Osteoblast (primary cell): ENCODE measurements at places on chromosomes 3 and 15.

DNA sequence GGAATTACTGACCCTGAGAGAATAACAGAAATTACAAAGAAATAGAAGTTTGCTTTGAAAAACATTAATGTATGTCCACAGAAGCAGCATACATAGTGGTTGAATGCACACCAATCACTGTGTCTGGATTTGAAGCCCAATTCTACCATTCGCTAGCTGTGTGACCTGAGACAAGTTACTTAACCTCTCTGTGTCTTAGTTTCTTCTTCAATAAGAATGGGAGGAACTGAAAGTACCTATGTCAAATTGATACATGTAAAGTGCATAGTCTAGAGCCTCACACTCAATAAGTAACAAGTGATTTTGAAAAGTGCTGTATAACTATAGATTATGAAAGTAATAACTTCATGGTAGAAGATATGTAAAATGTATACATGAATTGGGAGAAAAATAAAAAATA is 457.8 kb downstream of the FOXP1 start:
- H3K4me3 ChIP-seq: no peak overlapping the region
- H3K36me3 ChIP-seq: peaks cover 8% of the 10 kb centered on the region
- peaks cover 33% of the 10 kb centered on the region for H3K4me1 ChIP-seq
- no peak overlapping the region for H3K27ac ChIP-seq
- H3K27me3 ChIP-seq: no peaks in the 10 kb centered on the region

DNA sequence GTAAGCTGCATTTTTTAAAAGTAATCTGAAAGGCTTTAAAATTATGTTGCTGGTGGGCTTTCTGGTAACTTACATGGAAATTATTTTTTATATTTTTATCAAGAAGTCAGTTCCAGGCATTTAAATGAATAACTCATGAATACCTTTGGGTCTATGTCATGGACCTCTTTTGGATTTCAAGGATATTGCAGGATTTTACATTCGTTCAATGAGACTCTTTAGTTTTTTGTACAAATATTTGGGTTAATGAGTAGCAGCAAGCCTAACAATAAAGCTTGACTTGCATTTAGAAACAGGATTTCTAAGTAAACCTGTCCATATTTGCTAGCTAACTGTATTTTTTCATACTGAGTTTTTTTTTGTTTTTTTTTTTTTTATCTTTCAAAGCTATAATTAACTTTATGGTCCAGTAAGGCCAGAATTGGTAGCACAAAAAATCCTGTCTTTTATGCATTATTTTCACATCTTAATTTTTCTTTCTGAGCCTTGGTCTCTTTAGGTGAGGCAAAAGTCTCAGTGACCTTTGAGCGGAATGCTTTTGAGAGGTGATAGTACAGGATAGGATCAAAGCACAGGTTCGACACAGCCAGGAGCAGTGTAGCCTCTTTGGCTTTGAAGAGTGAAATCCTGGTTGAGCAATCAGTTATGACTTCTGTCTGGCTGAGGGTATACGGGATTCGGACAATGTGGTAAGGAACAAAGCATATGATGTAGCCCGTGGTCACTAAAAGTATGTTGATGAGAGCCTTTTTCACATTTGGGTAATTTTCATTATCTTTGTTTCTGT is 4.8 kb downstream of the GPR171 start:
- H3K36me3 ChIP-seq: no peaks in the 10 kb centered on the region
- no peak overlapping the region for H3K4me3 ChIP-seq
- H3K27me3 ChIP-seq: no peaks in the 10 kb centered on the region
- peaks cover 5% of the 10 kb centered on the region for H3K4me1 ChIP-seq
- no peak overlapping the region for H3K27ac ChIP-seq

DNA sequence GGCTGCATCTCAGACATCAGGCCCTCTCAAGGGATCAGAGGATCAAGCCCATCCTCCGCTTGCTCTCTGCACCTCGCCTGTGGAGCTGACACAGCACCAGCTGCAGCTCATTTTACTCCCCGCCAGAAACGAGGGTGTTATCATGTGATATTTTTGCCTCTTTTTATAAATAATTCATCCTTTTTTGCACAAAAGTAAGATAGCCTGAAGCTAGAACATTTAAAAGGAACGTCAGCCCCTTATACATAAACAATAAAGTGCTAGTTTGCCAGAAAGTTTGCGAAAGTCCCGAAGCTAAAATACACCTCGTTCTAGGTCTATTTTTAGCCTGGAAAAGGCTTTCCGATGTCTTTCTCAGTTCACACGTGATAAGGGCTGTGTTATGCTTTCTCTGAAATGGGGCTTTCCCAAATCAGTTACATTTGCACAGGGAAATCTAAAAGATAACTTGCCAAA is 9.6 kb upstream of the FAM174B start:
- H3K36me3 ChIP-seq: no peaks in the 10 kb centered on the region
- no peaks in the 10 kb centered on the region for H3K27me3 ChIP-seq
- no peak for DNase-seq
- H3K4me3 ChIP-seq: no peak overlapping the region
- H3K27ac ChIP-seq: no peak overlapping the region
- no peaks in the 10 kb centered on the region for H3K4me1 ChIP-seq

GRCh38 chr3:151439652-151440125 is 21.2 kb downstream of the IGSF10 start:
- H3K27ac ChIP-seq: no peak overlapping the region
- peaks cover 9% of the 10 kb centered on the region for H3K4me1 ChIP-seq
- no peak overlapping the region for H3K4me3 ChIP-seq
- H3K27me3 ChIP-seq: no peaks in the 10 kb centered on the region
- peak; percentile 49 for DNase-seq

- H3K27me3 ChIP-seq: no peaks in the 10 kb centered on the region
- no peak overlapping the region for H3K4me3 ChIP-seq
- H3K4me1 ChIP-seq: peaks cover 13% of the 10 kb centered on the region
- H3K27ac ChIP-seq: peak overlapping the region; percentile 40
- no peak for DNase-seq
- H3K36me3 ChIP-seq: no peaks in the 10 kb centered on the region
Measured at GRCh38 chr3:113832477-113833164, 6.0 kb upstream of the GRAMD1C start.

GRCh38 chr15:23079766-23080165 is 40.4 kb upstream of the TUBGCP5 start:
- no peaks in the 10 kb centered on the region for H3K27me3 ChIP-seq
- H3K27ac ChIP-seq: no peak overlapping the region
- H3K4me3 ChIP-seq: no peak overlapping the region
- no peaks in the 10 kb centered on the region for H3K36me3 ChIP-seq

DNA sequence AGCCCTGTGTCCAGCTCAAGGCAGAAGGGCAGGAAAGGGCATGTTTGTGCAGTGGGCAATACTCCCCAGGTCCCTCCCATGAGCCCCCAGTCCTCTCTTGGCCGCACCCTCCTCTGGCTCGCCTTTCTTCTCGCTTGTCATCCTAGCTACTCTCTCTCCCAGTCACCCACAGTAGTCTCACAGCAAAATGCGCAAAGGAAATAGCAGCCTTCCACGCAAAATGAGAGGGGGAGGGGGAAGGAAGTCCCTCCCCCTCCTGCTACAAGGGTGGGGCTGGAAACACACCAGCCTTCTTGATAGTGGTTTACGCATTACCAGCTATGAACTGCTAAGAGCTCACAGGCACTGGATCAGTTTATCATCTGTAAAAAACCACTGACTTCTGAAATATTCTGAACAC is 83.8 kb downstream of the GADL1 start:
- H3K4me1 ChIP-seq: peaks cover 4% of the 10 kb centered on the region
- no peak overlapping the region for H3K27ac ChIP-seq
- H3K4me3 ChIP-seq: no peak overlapping the region
- no peak for DNase-seq
- no peaks in the 10 kb centered on the region for H3K36me3 ChIP-seq
- peaks cover 3% of the 10 kb centered on the region for H3K27me3 ChIP-seq
